Activated naive CD8-positive, alpha-beta T cell treated with anti-CD3 and anti-CD28 coated beads, Interleukin-2, amount 10 ng/mL, durations not matched to agents 7 days and 5 days (primary cell): ENCODE measurements at places on chromosomes 16 and 17. TPM values are rescaled to one million over a fixed set of nuclear protein-coding genes. Genes with fewer than 3 reads are reported as not detected.

MINK1 gene
- 123 TPM for total RNA-seq

- DNase-seq = peak; percentile 66
These were observed 468.7 kb upstream of the C16orf82 start for GRCh38 chr16:26598061-26598460.

DNA sequence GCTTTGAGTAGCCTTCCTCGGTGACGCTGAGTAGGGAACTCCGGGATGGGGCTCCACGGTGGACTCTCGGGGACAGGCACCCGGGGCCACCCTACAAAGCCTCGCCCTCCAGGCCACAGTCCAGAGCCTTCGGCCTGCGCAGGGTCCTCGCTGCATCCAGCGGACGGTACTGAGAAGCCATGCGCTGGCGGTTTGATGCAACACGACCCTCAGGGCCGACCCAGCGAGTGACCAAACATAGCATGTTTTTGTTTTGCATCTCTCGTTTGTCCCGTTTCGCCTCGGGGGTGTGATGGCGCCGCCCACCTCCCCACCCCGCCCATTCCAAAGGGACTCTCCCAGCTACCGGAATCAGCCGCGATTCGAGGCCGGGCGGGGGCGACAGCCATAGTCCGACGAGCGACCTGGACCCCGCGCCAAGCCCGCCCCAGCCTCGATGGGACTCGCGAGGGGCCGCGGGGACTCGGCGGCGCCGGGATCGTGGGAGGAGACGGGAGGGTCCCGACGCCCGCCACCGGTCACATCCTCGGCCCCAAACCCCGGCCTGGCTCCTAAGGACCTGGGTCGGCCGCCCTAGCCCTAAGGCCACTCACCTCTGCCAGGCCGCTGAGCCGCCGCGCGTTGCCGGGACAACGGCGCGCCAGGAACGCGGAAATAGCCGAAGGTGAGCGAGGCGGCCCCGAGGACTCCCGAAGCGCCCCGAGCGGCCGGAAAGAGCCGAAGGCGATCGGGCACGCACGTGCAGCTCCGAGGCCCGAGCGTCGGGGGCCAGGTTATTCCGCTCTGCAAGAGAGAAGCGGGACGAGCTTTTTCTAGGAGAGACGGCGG is 1.6 kb downstream of the IFT140 start:
- DNase-seq = peak; percentile 95

DNA sequence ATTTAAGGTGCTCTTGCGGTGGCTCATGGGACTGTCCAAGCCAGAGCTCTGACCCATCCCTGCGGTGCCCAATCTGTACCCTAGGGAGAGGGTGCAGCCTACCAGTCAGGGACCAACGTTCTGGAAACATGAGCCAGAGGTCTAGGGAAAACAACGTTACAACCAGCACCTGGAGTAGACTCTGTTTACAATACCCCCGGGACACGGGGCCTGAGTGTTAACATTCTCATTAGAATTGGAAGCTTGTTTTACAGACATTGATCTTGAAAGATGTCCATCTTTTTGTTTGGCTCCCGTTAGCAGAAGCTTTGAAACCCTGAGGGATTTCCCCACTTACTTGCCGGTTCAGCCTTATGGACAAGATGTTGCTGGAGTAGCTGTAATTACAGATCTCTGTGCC is 6.9 kb downstream of the WIPI1 start:
- DNase-seq = no peak

DNA sequence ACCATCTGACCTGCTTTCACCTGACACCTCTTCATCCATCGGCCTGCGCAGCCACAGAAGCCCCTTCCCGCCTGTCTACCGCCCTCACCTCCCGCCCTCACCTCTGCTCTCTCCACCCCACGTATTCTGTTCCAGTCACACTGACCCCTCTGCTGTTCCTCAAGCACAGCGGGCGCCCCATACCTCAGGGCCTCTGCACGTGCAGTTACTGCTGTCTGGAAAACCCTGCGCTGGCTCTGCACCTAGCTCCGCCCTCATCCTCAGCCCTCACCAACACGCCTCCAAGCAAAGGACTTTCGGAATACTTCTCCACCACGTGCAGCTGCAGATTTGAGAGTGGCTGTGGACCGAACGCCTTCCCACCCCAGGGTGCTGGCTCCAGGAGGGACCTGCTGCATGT is 24.6 kb upstream of the PABPN1L start:
- no peak for DNase-seq

GRCh38 chr17:34389126-34389750 is 26.2 kb upstream of the CCL1 start:
- DNase-seq = no peak
